ENCODE measurements at places on chromosomes 11 and 22.

- no peak for DNase-seq
- peaks cover 5% of the 10 kb centered on the region for H3K4me1 ChIP-seq
- peaks cover 2% of the 10 kb centered on the region for H3K36me3 ChIP-seq
- no peak overlapping the region for H3K27ac ChIP-seq
Measured at GRCh38 chr11:45741582-45741981, 63.4 kb upstream of the SLC35C1 start.

- peaks cover 21% of the 10 kb centered on the region for H3K4me1 ChIP-seq
- peaks cover 7% of the 10 kb centered on the region for H3K27me3 ChIP-seq
- H3K4me3 ChIP-seq = no peak overlapping the region
Measured at GRCh38 chr22:39916496-39916895, 15.6 kb downstream of the GRAP2 start.

- H3K4me3 ChIP-seq = no peak overlapping the region
- no peaks in the 10 kb centered on the region for H3K36me3 ChIP-seq
- H3K27ac ChIP-seq = no peak overlapping the region
Measured at GRCh38 chr11:76288166-76288980, 82.1 kb upstream of the WNT11 start.

DNA sequence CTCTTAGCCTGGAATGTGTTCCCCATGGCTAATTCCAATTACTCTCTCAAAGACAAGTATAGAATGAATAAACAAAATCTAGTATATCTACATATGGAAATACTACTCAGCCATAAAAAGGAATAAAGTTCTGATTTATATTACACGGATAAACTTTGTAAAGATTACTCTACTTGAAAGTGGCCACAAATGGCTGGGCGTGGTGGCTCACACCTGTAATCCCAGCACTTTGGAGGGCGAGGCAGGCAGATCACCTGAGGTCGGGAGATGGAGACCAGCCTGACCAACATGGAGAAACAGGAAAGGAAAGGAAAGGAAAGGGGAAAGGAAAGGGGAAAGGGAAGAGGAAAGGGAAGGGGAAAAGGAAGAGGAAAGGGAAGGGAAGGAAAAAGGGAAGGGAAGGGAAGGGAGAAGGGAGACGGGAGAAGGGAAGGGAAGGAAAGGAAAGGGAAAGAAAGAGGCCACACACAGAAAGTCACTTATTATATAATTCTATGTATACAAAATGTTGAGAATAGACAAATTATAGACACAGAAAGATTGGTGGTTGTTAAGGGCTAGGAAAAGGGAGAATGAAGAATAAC is 90.7 kb upstream of the CLNS1A start:
- H3K27ac ChIP-seq = no peak overlapping the region
- DNase-seq = no peak
- no peaks in the 10 kb centered on the region for H3K27me3 ChIP-seq

DNA sequence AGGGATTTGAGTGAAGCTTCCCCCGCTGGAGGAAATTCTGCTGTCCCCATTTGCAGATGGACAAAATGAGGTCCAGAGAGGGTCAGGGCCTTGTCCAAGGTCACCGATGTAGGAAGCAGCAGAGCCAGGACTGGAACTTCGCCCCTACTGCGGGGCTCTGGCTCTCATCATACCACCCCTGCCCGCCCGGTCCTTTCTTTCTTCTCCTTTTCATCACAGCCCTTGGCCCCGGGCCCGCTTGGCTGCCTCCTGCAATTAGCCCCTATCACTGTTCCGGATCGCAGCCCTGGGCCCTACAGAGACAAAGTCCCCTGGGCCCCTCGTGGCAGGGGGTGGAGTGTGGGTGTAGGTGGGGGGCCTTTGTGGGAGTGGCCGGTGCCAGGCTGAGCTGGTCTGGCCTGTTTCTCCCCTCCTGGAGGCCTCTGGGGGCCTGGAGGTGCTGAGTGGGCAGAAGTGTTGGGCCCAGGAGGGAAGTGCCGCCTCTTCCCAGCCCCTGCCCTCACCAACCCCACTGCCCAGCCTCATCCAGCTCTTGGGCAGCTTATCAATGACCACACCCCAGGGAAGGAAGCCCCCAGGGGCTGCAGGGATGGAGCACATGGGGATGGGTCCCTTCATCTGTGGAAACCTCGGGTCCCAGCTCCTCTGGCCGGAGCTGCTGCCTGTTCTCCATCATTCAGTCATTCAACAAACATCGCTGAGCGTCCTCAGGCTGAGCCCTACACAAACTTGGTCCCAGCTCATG is 3.4 kb downstream of the EMID1 start:
- H3K27ac ChIP-seq = no peak overlapping the region
- no peaks in the 10 kb centered on the region for H3K36me3 ChIP-seq
- no peak for DNase-seq
- H3K4me3 ChIP-seq = no peak overlapping the region
- peaks cover 13% of the 10 kb centered on the region for H3K27me3 ChIP-seq

- no peak overlapping the region for H3K4me3 ChIP-seq
- peaks cover 3% of the 10 kb centered on the region for H3K4me1 ChIP-seq
- no peak overlapping the region for H3K27ac ChIP-seq
- peaks cover 7% of the 10 kb centered on the region for H3K36me3 ChIP-seq
- H3K27me3 ChIP-seq = no peaks in the 10 kb centered on the region
Measured at GRCh38 chr11:77747381-77747969, 73.0 kb downstream of the RSF1 start.

DNA sequence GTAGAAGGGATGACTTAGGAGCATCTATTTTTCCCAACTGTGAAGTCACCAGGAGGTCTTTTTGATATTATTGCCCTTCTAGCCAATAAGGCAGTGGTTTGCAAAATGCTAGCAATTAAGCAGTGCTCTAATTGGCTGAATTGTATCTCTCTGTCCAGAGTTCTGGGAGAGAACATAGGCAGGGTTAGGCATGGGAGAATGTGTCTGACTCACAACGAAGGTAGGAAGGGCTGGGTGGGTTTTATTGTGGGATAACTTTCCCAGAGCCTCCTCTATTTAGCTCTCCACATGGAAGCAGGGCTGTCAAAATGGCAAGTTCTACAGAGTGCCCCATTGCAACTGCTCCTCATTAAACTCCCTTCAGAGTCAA is 415.9 kb upstream of the CADM1 start:
- peaks cover 3% of the 10 kb centered on the region for H3K27me3 ChIP-seq
- peaks cover 17% of the 10 kb centered on the region for H3K4me1 ChIP-seq
- DNase-seq = no peak
- H3K27ac ChIP-seq = peak overlapping the region; percentile 51
- no peaks in the 10 kb centered on the region for H3K36me3 ChIP-seq

All from neural crest cell (in vitro differentiated cells).